ENCODE measurements at places on chromosomes 3 and 15. TPM values are rescaled to one million over a fixed set of nuclear protein-coding genes. Genes with fewer than 3 reads are reported as not detected.

DNA sequence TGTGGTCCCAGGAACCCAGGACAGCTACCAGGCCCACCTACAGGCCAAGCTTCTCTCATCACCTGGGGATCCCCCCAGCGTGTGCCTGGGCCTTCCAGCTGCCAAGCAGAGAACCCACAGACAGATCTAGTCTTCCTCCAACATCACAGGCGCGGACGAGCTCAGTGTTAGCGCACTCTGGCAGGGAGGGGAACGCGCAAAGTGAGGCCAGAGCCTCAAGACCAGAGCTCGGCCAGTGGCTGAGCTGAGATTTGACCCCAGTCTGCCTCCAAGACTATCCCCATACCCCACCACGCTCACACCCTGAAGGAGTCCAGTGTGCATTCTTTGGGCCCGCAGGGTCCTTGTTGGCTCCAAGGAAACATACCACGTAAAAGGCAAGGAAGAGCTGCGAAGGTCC is 5.1 kb downstream of the MFGE8 start:
- no peak for DNase-seq

The C2CD4A gene
- not detected for total RNA-seq

The TNFSF10 gene
- 30.8 TPM for total RNA-seq

- DNase-seq: no peak
Observed at GRCh38 chr3:50666837-50667236, 7.9 kb upstream of the DOCK3 start.

- peak; percentile 13 for DNase-seq
Observed at GRCh38 chr3:42148982-42149432, 57.9 kb downstream of the TRAK1 start.

DNA sequence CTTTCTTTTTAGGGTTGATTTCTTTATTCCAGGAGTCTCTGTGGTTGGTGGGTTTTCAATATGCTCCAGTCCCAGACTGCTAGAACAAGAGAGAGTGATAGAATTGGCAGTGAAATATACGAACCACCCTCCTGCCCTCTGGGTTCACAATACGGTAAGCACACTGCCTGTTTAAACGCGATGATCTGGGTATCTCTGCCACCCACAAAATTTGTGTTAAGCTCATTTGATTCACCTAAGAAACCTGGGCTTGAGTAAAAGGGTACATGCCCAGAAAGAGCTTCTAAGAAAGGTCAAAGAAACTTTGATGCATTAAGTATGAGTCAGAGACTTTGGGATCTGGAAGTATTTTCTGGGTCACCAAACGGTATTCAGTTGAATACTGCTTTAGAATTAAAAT is 29.8 kb downstream of the OXNAD1 start:
- DNase-seq: no peak

- DNase-seq: no peak
Observed at GRCh38 chr3:2526926-2527325, 428.3 kb downstream of the CNTN4 start.

The CCR8 gene
- total RNA-seq: not detected

DNA sequence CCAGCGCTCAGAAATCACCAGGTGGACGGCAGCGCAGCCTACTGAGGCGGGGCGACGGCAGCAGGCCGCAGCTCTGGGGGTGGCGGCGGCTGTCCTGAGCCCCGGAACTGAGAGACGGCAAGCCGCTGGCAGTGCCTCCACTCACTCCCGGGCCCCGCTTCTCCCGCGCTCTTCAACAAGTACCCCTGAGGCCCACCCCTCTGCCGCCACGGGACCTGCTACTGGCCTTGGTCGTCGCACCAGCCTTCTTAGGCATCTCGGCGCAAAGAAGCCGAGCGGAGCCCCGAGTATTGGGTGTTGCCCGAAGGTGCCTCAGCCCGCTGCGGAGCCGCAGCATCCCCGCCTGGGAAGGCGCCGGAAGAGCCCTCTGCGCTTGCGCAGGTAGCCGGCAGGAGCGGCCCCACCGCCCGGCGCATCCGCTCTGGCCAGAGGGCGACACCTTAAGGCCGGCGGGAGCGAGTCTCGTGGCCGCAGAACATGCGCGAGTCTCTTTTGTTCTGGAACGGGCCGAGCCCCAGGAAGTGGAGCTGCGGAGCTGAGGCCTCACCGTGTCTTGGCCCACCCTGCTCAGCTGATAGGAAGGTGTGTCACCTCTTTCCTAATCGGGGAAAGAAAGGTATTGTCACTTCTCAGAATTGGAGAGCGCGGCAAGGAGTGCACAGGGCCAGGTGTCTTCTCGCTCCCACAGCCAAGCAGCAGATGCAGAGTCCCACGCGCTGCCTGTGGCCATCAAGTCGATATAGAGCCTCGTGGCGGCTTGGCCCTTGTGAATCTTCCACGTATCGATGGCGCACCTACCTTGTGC is at the start of gene C15orf40:
Gene C15orf40 (minus strand): TSS at position 369 of the 805 bp plus-strand sequence. CDS start 32 bp downstream, at position 337.
- DNase-seq: peak; percentile 94

DNA sequence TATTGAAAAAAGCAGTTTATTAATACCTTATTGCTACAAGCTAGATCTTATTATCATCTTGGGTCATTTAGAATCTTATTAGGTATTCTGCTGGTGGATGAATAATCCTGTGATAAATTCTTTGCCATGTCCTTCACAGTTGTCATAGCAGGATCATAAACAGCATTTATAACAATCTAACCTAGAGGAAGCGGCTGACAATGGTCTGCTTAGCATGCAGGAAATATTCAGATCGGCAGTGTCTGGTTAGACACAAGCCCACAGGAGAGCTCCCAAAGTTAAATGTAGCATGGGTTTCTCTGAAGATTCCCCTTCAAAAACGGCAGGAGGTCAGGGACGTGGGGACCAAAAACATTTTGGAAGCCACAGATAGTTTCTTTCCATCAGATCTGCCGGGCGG is 179.3 kb downstream of the FOXB1 start:
- DNase-seq: no peak

DNA sequence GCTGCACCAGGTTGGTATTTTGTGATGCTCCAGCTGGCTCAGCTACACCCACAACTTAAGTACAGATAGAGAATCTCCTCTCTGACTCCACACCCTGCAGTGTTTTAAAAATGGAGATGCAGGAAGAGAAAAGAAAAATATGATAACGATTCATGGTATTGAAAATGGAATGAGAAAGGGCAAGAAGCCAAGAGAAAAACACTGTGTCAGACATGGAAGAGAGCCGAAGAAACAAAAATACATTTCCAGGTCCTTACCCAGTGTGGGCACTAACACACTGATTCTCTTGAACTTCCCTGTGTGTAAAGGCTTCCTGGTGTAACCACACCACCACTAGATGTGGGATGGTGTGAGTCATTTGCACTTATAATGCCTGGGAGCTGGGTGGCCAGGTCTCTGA is 93.1 kb downstream of the GMPS start:
- peak; percentile 21 for DNase-seq

- no peak for DNase-seq
Observed at GRCh38 chr15:60118146-60118545, 114.0 kb downstream of the FOXB1 start.

- no peak for DNase-seq
Observed at GRCh38 chr3:99662838-99663570, 24.6 kb downstream of the COL8A1 start.

GRCh38 chr3:65664446-65664845 is 374.3 kb downstream of the MAGI1 start:
- no peak for DNase-seq

The SLC51A gene
- total RNA-seq: not detected

The TEX55 gene
- not detected for total RNA-seq

DNA sequence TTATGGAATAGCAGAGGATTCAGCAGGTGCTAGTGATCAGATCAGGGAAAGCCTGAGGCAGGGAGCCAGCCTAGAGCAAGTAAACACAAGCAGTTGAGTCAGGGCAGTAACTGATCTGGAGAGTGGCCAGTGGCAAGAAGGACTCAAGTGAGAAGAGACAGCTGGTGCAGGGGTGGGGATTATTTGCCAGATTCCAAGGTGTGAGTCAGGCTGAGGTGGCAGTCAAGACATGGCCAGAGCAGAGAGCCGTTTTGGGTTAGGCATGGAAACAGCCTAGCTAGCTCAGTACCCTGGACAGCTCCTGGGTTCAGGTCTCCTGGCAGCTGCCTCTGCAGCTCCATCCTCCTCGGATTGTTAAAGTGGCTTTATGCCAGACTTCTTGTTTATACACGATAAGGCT is 281.9 kb upstream of the ONECUT1 start:
- DNase-seq: peak; percentile 5

- DNase-seq: peak; percentile 8
Observed at GRCh38 chr3:15754047-15754446, 43.7 kb downstream of the ANKRD28 start.

GRCh38 chr15:35547775-35548364 is 1.9 kb upstream of the DPH6 start:
- DNase-seq: no peak

The RPP14 gene
- 14.3 TPM for total RNA-seq

DNA sequence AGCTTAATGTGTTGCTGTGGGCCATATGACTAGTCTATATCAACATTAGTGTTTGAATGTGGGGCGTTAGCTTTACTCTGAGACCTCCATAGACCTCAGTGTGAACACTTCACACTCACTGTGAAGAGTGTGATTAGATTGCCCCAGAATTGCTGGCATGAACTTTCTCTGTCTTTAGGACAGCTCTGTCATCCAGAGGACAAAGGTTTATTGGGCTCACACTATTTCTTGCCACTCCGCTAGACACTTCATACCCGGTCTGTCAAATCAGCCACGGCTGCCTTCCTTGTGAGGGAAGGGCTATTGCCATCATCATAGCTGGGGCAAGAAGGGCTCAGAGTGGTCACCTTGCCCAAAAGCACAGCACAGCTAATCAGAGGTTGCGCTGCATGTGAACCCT is 316.8 kb upstream of the NR2E3 start:
- no peak for DNase-seq

DNA sequence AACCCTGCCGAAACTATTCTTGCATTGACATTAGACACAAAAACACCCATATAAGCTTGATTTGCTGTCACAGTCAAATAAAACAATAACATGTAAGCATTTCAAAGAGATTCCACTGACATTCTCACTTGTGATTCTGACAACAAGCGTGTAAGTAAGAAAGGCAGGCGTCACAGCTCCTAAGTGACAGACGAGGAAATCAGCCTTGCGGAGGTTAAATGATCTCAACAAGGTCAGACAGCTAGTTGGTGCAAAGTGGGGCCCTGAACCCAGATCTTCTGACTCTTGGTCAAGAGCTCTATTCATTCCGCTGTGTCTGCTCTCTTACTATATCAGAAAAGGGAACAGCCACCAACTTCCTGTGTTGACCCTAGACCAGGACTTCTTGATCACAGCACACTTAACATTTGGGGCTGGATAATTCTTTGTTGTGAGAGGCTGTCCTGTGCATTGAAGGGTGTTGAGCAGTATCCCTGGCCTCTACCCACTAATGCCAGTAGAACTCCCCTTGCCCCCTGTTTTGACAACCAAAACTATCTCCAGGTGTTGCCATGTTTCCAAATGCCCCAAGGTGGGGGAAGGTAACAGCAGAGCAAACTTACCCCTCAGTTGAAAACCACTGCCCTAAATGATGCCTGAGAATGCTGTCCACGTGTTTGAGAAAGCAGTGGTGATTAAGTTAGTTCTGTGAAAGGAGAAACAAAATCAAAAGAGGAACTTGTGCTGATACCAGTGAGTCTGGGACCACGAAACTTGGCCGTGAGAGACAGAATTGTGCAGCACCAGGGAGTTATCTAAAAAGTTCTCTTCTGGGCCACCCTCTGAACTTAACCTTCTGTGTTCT is 86.1 kb downstream of the LIPC start:
- no peak for DNase-seq

- DNase-seq: no peak
Observed at GRCh38 chr3:21893242-21893641, 142.2 kb upstream of the ZNF385D start.

DNA sequence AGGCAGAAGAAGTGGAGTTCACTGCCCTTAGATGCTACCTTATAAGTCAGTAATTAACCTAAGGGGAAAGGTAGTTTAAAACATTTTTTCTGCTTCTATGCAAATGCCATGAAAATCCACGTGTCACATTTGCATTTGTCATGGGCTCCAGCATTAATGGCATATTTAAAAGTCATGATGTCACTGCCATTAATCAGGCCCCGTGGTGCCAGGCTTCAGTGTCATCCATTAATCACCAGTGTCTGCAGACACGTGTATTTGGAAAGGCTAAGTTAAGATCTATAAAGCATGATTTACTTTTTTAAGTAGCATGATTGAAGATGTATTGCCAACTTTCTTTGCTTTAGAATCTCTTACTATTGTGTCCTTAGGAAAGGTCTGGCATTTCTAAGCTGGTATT is 857.8 kb downstream of the TUSC7 start:
- no peak for DNase-seq

DNA sequence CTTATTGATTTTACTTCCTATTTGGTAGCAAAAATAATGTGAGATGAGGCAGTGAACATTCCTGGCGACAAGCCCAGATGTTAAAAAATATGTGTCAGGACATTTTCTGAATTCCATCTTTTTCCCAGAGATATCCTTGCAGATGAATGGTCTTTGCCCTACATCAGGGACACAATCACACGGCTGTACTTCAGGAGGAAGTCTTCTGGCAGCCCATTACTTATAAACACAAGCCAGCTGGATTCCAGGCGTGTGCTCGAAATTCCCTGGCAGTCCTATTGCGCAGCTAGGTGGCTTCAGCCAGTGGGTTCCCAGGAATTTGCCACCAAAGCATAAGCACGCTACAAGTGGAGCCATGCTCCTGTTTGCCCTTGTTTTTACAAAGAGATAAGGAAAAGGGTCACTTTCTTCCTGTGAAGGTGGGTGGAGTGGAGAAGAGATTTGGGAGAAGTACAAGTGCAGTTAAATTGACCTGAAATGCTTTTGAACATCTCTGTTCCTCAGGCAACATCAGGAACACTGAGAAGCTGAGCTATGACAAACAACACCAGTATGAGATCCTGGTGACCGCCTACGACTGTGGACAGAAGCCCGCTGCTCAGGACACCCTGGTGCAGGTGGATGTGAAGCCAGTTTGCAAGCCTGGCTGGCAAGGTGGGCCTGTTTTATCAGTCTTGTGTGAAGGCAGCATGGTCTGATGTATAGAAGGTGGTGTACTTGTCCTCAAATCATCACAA is 257.1 kb upstream of the TRIM42 start:
- DNase-seq: peak; percentile 48

The USP19 gene
- total RNA-seq: 82.0 TPM

DNA sequence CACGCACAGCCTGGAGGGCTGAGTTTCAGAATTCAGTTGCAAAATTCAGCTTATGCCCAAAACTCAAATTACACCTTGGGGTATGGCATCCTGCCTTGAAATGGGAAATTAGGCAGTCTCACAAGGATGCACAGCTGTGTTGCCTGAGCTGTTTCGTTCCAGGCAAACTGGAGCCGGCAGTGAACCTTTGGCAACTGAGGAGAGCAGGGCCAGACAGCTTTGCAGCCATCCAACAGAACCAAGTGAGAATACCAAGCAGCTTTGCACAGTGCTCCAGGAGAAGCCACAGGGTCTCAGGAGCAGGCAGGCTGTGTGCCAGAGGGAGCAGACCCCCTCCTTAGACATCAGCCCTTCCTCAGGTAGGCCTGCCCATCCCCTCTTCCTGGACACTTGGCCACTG is 32.5 kb upstream of the BFSP2 start:
- DNase-seq: no peak

The ADIPOQ gene
- not detected for total RNA-seq

The THRB gene
- 0.15 TPM for total RNA-seq

The CEP63 gene
- total RNA-seq: 27.7 TPM

GRCh38 chr3:46676601-46677410 is 16.7 kb downstream of the ALS2CL start:
- DNase-seq: no peak

The GAP43 gene
- 0.12 TPM for total RNA-seq
